ENCODE measurements at places on chromosomes 7 and 10.

DNA sequence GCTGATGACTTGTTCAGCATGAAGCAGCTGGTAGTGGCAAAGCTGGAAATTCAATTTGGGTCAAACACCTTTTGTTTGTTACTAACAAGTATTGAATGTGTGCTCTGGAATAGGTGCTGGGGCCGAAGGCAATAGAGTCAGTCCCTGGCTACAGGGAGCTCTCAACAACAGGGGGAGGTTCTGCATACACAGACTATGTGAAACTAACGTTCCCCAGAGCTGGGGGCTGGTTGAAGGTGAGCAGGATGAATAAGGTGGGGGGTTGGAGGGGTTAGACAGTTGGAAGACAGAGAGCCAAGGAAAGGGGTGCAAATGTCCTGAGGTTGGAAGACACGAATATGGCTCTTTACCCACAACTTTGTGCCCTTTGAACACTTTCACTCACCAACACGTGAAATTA, 84.1 kb upstream of the PLPP4 start:
- DNase-seq: no peak

DNA sequence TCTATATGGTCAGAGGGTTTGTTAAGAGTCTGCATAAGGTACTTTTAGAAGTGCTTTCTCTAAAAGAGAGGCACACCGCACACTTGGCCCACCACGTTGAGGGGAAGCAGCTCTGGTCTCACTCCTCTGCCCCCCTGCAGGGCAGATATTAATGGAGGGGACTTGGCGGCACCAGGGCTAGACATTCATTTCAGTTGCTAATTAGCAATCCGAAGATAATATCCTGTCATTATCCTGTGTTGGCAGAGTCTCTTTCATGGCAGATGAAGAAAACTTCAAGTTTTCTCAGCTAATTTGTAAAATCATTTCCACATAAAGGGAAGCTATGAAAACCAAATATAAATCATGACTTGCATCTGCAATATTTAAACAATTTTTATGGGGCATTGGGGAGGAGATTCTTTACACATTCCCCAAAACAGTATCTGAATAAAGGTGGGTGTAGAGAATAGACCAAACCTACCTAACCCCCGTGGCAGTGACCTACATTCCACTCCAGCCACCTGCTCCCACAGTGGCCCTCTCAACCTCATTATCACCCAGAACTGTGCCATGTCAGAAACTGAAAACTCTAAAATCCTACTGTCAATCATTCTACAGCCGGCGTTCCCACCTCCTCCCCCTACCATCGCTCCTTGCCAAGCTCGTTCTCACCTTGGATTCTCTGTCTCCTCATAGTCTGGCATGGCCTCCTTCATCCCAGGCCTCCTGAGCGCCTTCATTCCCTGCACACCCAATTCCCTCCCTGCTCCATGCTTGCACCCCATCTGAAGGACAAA, 54.1 kb upstream of the STK17A start:
- no peak for DNase-seq

DNA sequence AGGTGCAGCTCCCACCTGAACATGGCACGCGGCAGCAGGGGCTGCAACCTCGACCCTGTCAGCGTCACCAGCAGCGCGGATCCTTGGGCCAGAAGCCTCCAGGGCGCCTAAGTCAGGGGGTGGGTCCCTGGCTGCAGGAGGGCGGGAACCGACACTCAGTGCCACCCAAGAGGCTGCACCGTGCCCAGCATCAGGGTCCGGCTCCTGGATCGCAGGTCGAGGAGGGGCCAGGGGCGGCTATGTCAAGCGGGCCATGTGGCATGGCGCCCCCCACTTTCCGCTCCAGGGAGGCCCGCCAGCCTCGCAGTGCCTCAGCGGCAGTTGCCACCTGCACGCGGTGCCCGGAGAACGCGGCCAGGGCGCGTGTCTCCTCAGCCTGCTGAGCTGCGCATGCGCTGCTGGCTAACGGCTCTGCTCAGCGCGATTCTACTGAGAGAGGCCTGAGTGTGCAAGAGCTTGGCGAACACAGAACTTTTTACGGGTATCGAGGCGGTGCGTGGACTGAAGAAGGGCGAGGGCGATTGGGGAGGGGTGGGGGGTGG, at the start of gene ANKRD30A:
Gene ANKRD30A, plus strand, starts transcription at position 408 of the 542 bp plus-strand sequence. CDS start 190 bp downstream, outside the sequence.
- DNase-seq: no peak

GRCh38 chr10:50992356-50992901, 81.9 kb upstream of the PRKG1 start:
- no peak for DNase-seq

- no peak for DNase-seq
These were observed 34.0 kb downstream of the GATA3 start for GRCh38 chr10:8088504-8088903.

DNA sequence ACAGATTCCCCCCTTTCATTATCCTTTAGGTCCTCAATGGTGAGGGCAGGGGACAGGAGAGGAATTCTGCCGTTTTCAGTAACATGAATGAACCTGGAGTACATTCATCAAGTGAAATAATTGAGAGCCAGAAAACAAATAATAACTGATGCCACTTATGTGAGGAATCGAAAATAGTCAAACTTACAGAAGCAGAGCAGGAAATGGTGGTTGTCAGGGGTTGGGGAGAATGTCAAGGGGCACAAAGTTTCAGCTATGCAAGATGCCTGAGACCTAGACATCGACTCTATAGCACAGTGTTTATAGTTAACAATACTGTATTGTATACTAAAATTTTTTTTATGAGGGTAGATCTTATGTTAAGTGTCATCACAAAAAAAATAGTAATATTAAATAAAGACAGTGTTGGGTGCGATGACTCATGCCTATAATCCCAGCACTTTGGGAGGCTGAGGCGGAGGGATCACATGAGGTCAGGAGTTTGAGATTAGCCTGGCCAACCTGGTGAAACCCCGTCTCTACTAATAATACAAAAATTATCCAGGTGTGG, 1219.8 kb downstream of the GATA3 start:
- no peak for DNase-seq

GRCh38 chr10:121452581-121452980, 145.7 kb downstream of the FGFR2 start:
- DNase-seq: no peak

DNA sequence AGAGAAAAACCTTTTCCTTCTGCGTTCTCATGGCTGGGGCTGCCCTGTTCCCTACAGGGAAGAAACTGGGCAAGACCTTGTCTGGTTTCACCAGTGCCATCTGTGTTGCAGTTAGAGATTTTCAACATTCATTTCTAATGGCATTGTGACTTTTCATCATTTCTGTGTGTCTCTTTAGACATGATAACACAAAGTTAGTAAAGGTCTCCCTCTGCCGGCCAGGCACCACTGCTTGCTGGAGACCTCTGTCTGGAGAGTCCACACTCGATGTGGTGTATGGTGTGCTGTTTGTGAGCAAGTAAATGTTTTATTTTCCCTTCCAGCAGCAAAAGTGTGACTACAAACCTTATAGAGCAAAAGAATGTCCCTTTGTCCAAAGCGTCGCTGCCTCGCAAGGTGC, 213.5 kb downstream of the PAXIP1 start:
- no peak for DNase-seq

- no peak for DNase-seq
These were observed 1.7 kb upstream of the CALY start for GRCh38 chr10:133338080-133339071.

- no peak for DNase-seq
These were observed 89.3 kb downstream of the MYL10 start for GRCh38 chr7:101539784-101540183.

- no peak for DNase-seq
These were observed 82.4 kb downstream of the SRPK2 start for GRCh38 chr7:105306298-105306748.

GRCh38 chr7:98137826-98138151, 31.1 kb downstream of the LMTK2 start:
- no peak for DNase-seq

DNA sequence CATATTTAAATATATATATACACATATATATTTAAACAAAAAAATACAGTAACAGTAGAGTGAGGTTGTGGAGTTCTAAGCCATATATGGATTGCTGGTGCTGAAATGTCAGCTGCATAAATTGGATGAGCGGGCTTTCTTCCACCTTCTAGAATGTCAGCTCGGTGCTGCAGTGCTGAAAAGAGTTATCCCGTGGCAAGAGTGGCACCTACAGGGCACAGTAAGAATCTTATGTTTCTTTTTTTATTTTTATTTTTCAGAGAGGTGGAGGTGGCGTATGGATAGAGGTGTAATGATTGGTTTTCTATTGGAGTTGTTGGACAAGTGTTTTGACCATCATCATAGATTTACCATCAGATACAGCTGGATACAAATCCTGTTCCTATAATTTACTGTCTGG, 86.2 kb upstream of the DYNC1I1 start:
- peak; percentile 67 for DNase-seq

DNA sequence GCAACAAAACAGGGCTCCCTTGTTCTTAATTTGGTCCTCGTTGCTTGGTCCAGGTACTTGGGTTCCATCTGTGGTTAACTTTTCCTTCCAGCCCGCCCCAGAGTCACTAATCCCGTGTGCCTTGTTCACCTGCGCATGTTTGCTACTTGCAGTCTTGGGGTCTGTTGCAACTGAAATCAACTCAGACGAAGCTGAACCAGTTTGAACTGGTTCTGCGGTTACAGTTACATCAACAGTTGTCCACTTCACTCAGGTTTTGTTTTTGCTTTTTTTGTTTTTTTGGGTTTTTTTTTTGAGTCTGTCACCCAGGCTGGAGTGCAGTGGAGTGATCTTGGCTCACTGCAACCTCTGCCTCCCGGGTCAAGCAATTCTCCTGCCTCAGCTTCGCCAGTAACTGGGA, 34.7 kb downstream of the TRRAP start:
- no peak for DNase-seq

Measured in fibroblast of gingiva (primary cell).